SK-N-SH (cell line): ENCODE measurements at places on chromosomes 3 and 15.

- DNase-seq: no peak
Measured at GRCh38 chr3:52053307-52054304, 2.8 kb downstream of the DUSP7 start.

- DNase-seq: no peak
Measured at GRCh38 chr3:94210256-94210655, 147.4 kb downstream of the NSUN3 start.

DNA sequence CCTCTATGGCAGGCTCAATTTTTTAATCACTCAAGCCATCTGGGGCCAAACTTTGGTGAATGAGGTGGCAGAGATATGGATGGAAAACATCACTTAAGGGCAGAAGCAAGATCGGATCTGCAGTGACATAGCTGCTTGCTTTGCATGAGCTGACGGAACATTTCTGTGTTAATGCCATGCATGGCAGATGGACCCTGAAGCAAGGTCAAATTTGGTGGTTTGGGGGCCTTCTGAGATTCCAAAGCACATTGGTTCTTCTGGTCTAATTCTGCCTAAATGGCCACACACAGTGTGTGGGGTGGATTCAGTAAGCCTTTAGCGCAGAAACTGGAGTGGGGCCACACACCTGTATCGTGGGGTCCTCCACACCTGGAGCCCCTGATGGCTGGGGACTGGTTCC lies 38.3 kb upstream of the BCL2L10 start:
- no peak for DNase-seq

DNA sequence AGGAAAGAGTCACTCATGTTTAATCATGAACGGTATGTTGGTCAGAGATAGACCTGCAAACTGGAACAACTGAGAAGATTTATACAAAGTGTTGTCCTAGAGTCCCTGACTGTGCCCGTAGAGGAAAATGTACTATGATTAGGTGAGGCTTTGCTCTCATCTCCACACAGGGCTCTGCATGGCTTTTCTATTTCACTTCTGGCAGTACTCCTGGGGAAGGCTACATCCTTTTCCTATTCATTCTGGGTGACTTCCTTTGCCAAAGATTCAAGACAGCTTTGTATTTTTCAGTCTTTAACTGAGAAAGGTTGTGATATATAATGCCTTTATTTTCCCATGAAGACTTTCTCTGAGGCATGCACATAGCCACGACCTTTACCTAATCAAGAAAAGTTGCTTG lies 414.7 kb downstream of the ZBTB20 start:
- no peak for DNase-seq

DNA sequence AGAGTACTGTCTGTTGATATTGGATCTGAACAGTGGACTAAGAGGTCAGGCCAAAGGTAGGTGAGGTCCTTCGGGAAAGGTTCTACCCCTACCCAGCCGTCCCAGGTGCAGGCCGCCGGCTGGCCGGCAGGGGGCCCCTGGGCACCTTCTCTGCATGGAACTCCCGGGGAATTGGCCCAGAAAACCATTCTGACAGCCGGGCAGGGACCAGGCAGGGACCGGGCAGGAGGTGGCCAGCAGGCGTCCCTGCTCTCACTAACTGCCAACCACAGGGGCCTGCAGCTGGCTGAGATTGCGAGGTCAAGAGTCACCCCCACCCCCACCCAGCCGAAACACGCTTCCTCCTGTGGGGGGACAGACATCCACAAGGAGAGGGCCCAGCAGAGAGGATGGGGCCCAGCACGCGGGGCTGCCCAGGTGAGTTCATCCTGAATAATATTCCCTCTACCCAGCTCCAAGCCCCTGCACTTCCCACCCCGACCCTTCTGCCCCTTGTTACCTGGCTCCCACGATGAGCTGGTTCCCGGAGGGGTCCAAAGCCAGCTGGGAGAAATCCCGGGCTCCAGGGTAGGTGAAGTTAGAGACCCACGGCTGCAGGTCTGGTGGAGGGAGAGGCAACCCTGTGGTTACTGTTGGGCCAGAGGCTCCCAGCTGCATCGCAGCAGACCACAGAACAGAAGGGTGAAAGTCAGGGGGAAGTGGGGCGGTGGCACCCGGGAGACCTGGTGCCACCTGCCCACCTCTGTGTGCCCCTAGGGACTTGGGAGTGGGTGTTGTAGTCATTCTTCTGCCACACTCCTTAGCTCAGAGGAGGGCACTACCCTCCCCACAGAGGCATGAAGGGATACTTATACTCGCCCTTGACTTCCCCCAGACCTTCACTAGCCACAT lies 84.4 kb downstream of the SEMA5B start:
- DNase-seq: peak; percentile 91

GRCh38 chr15:57493351-57493750 lies 98.4 kb upstream of the MYZAP start:
- DNase-seq: no peak

DNA sequence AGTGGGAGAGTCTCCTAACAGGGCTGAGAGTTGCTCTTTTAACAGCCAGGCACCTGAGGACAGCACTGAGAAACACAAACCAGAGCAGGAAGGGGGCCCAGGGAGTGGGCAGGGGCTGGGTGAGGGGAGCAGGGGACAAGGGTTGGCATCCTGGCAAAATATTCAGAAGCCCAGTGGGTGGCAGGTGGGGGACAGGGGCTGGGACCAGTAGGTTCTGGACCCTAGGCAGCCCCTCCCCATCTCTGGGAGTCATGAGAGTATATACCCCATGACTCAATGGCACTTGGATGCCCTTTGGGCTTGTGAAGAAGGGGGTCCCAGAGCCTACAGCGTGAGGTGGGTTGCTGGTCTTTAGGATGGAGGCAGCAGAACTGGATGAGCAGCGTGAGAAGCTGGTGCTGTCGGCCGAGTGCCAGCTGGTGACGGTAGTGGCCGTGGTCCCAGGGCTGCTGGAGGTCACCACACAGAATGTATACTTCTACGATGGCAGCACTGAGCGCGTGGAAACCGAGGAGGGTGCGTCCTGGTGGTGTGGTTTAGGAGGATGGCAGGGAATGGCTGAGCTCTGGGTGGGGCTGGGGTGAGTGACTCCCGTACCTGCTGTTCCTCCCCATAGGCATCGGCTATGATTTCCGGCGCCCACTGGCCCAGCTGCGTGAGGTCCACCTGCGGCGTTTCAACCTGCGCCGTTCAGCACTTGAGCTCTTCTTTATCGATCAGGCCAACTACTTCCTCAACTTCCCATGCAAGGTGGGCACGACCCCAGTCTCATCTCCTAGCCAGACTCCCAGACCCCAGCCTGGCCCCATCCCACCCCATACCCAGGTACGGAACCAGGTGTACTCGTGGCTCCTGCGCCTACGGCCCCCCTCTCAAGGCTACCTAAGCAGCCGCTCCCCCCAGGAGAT lies 24.2 kb downstream of the NBEAL2 start:
- DNase-seq: peak; percentile 24

DNA sequence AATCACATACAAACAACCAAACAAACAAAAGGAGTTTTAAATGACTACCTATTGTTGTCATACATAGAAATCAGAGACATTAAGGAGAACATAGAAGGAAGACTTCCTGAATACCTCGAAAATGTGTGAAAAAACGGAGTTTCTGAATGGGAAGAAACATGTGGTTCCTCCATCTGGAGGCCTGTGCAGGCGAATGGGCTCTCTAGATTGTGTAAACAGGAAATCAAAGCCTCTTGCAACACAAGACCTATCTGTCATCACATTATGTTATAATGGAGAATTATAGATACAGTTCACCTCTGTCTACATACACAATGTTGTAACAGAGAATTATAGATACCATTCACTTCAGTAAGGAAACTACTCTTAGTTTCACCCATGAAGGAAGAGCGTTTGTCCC lies 44.1 kb downstream of the RUBCN start:
- DNase-seq: no peak

GRCh38 chr3:159607856-159608255 lies 380.8 kb upstream of the IL12A start:
- no peak for DNase-seq

DNA sequence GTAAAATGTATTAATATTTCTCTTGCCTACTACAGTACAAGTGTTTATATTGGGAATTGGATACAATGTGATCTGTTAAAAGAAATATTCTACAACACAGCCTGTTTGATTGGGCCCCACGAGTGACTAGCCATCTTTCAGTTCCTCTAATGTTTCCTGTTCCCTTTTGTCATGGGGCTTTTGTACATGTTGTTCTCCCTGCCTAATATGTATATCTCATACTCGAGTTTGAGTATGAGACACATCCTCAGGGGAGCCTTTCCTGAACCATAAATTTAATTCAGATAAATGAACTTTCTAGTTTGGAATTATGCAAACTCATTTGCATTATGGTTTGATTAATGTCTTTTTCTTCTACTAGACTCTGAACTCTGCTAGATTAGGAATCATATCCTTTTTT lies 65.5 kb downstream of the MEF2A start:
- no peak for DNase-seq

DNA sequence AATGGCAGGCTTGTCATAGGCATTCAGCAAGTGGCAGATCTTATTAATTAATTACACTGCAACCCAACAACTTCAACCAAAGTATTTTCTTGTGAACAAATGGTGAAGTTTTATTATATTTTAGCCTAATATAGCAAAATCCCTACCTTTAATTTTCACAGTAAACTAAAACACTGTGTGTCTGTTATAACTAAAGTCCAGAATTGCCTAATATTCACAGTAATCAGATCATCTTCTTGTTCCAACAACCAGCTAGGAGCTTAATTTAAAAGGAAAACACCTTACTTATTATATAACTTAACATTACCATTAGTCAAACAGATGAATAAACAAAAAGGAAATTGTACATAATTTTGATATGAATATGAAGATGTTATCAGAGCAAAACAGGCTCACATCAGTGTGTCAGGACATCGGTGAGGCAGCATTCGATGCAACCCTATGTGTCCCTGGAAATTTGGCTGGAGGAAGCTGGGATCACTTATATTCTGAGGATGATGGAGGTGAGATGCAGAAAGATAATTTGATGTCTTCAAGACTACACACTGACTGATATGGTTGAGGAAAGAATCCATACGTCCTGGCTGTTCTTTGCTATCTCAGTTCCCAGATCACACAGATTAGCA lies 189.3 kb upstream of the EIF1B start:
- DNase-seq: no peak

DNA sequence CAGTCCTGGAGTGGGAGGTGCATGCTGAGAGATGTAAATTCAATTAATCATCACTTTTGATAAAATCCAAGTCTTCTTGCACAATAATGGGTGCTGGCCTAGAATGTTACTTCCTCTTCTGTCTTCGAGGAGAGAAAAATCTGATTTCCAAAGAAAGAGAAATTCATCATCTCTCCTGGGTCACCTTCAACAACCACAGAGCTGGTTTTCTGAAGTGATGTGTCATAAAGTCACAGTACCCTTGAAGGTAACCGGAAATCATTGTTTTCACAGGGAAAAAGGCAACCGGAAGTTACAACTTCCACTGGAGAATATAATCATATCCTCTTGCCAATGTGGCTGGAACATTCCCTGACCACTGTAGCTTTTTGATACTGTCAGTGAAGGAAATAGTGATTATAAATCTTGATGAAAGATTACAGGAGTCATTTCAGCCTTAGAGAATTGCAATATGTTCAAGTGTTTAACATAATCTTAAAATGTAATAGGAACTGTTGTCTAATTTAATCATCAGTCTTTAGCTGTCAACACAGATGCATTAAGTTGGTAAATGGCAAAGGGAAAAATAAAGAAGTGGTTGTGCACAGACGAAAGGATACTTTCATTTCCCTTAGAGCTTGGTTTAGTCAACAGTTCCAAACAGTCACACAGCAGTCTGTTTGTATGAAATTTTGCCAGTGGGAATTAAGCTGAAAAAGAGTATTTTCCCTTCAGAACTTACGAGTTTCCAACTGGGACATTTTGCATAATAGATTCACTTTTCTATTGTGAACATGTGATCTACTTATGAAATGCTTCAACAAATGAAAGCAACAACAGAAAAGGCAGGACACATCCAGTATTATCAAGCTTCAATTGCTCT lies 106.5 kb upstream of the SLC4A7 start:
- DNase-seq: no peak

- DNase-seq: no peak
Measured at GRCh38 chr15:23072633-23073032, 33.3 kb upstream of the TUBGCP5 start.

DNA sequence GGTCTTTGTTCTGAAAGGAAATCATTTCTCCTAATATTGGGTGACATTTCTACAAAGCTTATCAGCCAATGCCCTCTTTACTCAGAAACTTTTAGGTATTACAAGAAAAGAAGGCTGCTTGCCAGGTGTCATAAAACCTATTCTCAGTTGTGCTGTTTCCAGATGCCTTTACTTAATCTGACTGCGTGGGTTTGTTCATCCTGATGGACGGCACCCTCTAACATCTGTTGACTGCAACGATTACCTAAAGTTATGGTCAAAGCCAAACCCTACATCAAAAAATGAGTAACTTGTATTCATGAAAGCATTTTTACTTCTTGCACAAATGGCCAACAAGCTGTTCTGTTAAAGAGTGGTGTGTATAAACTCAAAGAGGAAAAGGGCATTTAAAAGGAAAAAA lies 207.7 kb upstream of the PDZRN3 start:
- DNase-seq: no peak

DNA sequence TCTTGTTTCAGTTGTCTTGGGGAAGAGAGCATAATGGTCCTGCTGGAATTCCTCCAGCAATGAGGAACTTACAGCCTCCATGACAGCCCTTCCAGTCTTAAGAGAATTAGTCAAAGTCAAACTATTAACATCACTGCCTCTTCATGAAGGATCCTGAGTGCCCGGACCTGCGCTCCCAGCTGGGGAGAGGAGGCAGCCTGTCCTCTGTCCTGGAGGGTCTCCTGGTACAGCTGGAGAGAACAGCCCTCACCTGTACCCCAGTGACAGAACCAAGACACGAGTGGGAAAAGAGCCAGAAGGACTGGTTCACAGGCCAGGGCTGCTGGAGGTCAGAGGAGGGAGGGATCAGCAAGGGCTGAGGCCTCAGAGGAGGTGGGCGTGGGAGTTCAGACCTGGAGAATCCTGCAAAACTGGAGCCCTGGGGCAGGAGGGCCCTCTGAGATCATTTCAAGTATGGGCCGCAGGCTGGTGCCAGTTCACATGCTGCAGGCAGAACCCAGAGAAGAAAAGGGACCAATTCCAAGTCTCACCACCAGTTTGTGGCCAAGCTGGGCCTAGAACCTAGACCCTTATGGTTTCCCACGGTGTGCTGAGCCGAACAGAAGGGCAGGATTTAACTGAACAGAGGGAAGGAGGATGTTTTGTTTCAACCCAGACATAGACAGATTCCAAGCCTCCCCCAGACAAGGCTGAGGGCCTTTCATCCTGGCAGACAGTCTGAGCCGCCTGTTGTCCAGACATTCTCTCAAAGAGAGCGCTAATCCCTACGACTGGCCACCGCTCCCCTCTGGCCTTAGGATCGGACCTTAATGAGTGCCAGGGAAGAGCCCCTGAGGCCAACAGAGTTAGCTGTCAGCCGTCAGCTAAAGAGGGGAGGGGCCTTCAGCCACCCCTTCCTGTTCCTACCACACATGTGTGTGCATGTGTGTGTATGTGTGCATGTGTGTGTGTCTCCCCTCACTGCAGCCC lies 18.2 kb downstream of the LOXL1 start:
- peak; percentile 86 for DNase-seq

- DNase-seq: no peak
Measured at GRCh38 chr15:25733036-25733855, 129.9 kb downstream of the ATP10A start.

- DNase-seq: no peak
Measured at GRCh38 chr3:190105876-190106275, 14.8 kb downstream of the P3H2 start.
